ENCODE measurements at places on chromosomes 2 and 18.

- DNase-seq, result no peak
These were observed 112.8 kb upstream of the SLC39A10 start for GRCh38 chr2:195543902-195544894.

DNA sequence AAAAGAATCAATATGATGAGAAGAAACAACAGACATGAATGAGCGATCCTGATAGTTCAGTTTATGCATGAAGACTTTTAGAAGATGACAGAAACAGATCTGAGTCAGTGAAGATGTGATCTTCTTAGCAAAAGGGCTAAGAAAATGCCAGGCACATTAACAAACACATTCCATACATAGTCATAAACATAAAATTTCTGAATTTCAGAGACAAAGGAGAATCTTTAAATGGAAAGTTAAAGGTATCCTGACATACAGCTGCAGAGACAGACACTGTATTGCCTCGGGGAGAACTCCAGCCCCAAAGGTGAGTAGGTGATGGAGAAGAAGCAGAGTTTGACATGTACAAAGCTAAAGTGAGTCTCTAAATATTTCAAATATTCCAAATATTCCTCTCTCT lies 40.6 kb upstream of the FN1 start:
- DNase-seq, result no peak

GRCh38 chr2:11234309-11234708 lies 79.0 kb downstream of the SLC66A3 start:
- DNase-seq, result no peak

DNA sequence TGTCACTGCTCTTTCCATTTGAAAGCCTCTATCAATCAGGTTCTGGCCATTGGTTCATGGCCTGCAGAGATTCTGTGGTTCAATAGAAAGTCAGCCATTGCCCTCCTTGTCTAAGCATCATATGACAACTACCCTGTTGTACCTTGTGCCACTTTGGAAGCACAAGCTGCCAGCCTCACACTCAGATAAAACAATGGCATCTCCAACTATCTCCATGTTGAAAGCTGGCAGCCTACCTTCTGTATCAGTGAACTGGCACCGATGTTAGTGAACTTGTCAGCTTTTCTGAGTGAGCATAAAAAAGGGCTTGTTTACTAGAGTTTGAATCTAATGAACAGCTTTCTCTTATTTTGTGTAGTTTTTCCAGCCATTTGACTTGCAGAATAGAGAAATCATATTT lies 203.3 kb upstream of the SESTD1 start:
- DNase-seq, result no peak

DNA sequence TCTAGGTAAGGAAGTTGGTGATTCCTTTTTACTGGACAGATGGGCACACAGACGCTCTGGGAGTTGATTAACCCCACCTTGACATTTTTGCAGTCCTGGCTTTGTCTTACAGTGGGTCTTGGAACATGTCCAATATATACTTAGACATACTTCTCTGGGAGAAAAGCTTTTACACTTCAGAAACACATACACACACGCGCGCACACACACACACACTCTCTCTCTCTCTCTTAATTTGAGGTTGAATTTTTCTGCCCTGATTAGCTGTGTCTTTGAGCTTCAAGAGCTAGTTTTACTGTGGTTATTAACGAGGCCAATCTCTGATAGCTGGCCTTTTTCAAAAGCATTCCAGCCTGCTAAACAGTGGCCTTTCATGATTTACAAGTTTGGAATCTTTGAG lies 215.0 kb downstream of the MYCN start:
- no peak for DNase-seq

- DNase-seq, result no peak
These were observed 12.3 kb upstream of the DNAJB2 start for GRCh38 chr2:219266886-219267285.

GRCh38 chr2:107772353-107772752 lies 54.3 kb upstream of the RGPD4 start:
- DNase-seq, result no peak

- DNase-seq, result no peak
These were observed 1708.9 kb upstream of the CELF4 start for GRCh38 chr18:39274535-39274934.

- DNase-seq, result no peak
These were observed 9.3 kb downstream of the HADHA start for GRCh38 chr2:26235089-26235488.

DNA sequence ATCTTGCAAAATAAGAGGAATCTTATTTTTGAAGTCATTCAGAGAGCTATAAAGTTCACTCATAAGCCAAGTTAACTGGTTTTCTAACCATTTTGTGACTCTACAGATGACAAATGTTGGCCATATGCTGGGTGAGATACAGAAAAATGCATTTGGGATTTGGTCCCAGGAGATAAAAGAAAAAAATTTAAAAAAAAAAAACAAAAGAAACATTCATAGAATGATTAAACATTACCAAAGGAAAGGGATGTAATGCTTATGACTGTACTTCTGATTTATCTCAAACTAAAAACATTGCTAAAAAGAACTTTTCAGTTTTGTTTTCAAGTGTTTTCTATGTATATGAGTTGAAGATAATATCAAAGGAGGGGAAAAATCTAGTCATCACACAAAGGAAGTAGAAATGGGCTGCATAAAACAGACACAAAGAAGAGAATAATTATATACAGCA lies 43.1 kb downstream of the PELI1 start:
- no peak for DNase-seq

- DNase-seq, result no peak
These were observed 53.8 kb downstream of the TMEM200C start for GRCh38 chr18:5841518-5841917.

DNA sequence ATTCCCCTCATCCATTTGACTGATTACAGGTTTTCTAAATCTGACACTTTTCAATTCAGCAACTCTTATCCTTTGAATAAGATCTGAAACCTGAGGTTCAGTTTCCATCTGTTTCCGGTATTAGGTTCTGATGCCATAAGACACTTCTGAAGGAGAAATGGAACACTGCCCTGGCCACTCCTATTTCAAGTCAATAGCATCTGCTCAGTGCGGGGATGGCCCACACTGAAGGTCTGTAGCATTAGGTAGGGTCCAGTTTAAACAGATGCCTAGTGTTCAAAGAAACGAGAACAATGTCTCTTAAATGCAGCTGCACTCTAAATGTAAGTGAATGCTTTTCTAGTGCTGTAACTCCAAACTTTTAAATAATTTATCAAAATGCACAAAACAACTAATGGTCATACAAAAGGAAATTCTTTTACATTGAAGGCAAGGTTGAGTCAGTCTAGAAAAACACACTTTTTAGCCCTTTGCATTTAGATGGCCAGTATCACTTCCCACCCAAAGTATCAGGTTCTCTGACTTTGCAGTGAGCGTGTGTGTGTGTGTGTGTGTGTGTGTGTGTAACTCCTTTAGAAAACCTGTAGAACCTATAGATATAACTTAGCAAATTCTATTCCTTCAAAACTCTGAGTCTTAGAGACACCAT lies 78.2 kb downstream of the STK39 start:
- no peak for DNase-seq

DNA sequence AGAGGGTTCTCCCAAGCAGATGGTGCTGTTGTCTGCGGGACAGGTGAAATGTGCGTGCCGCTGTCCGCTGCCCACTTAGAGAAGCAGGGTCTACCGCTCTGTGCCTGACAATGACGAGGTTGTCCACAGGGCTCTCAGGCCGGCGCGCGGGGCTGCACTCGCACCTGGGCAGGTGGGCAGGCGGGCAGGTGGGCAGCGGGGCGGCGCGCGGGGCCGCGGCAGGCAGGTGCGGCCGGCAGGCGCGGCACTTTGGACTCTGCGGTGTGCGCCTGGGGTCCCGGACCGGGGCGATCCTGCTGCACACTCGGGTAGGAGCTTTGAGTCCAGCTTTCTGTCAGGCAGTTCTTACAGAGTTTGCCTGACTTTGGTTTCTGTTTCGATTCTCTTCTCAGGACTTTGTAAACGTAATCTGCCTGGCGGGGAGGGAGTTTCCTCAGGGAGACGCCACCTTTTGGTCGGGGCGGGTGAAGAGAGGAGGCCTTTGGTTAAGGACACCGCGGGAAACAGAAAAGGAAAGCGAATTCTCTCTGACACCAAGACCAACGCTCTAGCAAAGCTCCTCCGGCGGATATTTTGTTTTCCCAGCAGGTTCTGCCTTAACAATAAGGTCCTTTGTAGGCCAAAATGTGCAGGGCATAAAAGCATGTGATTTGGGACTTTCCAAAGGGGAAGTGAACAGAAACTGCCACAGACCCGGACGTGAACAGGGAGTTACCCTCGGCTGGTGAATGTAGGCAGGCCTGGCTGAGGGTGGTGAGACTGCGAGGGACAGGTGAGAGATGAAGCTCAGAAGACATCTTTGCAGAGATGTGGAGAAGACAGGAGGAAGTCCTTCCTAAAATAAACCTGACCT lies at the start of gene IFIH1:
TSS of gene IFIH1 (minus strand) at position 357 of the 853 bp plus-strand sequence. CDS start 377 bp downstream, outside the sequence.
- DNase-seq, result peak; percentile 55

- DNase-seq, result no peak
These were observed 106.0 kb downstream of the DTNB start for GRCh38 chr2:25567406-25567805.

DNA sequence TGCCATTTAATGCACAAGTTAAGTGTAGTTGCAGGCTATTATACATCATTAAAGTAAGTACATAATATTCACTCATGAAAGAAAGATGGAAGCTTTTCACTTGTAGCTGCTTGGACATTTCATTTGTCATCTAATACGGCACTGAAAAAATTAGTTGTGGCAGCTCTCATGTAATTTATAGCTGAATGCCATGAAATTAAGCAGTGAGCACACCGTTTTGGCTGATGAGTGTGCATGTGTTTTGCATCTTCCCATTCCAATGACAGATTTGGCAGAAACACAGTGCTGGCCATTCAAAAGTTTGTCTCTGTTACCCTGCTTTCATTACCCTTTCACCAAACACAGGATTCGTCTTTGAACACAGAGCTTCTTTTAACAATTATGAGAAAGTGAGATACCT lies 174.0 kb downstream of the PTGR3 start:
- DNase-seq, result no peak

- DNase-seq, result no peak
These were observed 13.3 kb upstream of the RAB17 start for GRCh38 chr2:237603718-237604362.

DNA sequence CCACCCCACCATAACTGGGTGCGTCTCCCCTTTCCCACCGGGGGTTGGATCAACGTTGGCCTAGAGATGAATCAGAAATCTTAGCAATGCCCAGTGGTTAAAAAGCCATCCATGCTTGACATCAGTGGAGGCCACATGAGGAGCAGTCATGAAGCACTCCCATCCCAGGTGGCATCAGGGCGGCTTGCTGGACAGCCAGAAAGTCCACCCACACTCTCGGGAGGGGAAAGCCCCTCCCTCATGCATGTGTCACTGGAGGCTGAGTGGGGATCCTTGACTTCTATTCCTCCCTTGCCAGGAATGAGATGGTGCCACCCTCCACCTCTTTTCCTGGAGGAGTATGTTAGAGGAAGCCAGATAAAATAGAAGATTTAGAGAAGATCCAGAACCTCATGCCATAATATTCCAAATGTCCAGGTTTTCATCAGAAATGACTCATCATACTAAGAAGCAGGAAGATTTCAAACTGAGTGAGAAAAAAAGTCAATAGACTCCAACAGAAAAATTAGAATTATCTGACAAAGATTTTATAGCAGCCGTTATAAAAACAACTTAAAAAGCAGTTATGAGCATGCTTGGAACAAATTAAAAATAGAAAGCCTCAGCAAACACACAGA lies 507.1 kb upstream of the ID2 start:
- DNase-seq, result no peak

- DNase-seq, result no peak
These were observed 150.3 kb upstream of the DNMT3A start for GRCh38 chr2:25491966-25492532.

- DNase-seq, result no peak
These were observed 73.7 kb downstream of the CDK15 start for GRCh38 chr2:201879996-201880395.

GRCh38 chr2:164061129-164061746 lies 325.4 kb upstream of the FIGN start:
- DNase-seq, result no peak

- no peak for DNase-seq
These were observed 1.8 kb upstream of the FAP start for GRCh38 chr2:162245061-162245460.

GRCh38 chr2:227394401-227394800 lies 6.7 kb upstream of the SCYGR1 start:
- no peak for DNase-seq

- DNase-seq, result no peak
These were observed 18.7 kb upstream of the NABP1 start for GRCh38 chr2:191659198-191659597.

DNA sequence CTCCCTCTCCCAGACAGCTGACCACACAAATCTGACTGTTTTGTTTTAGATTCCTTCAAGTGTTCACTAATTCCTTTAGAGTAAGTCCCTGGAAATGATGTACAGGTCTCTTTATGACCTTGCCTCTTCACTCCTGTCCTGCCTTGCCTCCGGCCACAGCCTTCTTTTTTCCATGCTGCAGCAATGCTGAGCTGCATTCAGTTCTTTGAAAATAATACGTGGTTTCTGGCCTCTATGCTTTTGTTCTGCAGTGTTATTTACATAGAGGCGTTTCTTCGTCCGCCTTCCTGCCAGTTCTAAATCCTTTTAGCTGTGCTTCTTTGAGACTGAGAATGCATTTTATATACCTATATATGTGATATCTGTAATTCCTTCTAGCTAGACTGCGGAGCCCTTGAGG lies 87.2 kb downstream of the PPP1R1C start:
- no peak for DNase-seq

GRCh38 chr2:70696142-70696541 lies 71.9 kb downstream of the ADD2 start:
- no peak for DNase-seq

- DNase-seq, result no peak
These were observed 1346.8 kb upstream of the PIK3C3 start for GRCh38 chr18:40608226-40608625.

- no peak for DNase-seq
These were observed 390.1 kb upstream of the TRIB2 start for GRCh38 chr2:12326449-12327190.

GRCh38 chr2:191215666-191216065 lies 29.5 kb upstream of the MYO1B start:
- no peak for DNase-seq

GRCh38 chr2:46134531-46135227 lies 162.5 kb upstream of the EPAS1 start:
- no peak for DNase-seq

- DNase-seq, result no peak
These were observed 10.7 kb upstream of the ZEB2 start for GRCh38 chr2:144530596-144530995.

DNA sequence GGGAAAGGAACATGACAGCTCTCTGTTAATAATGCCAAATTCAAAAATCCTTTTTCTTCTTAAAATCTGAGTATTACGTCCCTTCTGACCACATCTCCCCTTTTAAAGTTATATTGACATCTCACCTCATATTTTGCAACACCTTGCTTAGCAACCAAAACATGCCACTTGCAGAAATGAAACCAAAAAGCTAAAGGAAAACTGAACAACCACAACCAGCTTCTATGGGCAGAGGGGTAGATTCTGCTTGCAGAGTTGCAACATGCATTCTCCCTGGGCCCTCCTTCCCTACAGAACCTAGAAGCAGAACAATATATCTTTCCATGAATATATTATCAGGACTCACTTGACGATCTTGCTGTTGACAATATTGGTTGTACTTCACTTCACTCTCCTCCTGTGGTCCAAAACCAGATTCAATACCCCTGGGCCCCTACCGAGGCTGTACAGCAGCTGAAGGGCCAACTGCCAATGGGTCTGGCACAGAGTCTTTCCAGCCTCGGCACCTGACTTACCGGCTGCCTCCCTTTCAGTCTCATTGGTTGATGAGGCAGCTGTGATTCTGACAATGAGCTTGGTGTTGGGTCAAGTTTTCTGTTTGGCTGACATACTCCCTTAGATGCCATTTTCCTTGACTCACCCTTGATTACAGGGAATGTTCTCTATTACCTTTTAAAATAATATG lies 616.6 kb downstream of the ZEB2 start:
- DNase-seq, result no peak

All from stimulated activated CD4-positive, alpha-beta T cell treated with anti-CD3 and anti-CD28 coated beads, Interleukin-4, amount 100 ng/mL, for 48 hours (primary cell).